Tibial nerve (tissue), 4 donors: ENCODE measurements at places on chromosomes 4 and X. TPM values are rescaled to one million over a fixed set of nuclear protein-coding genes. Genes with fewer than 3 reads are reported as not detected.

Gene EDA2R
- 2.4 TPM for total RNA-seq

GRCh38 chrX:86197815-86198214 lies 49.6 kb downstream of the DACH2 start:
- no peaks in the 10 kb centered on the region for H3K36me3 ChIP-seq
- H3K27me3 ChIP-seq, result no peaks in the 10 kb centered on the region
- DNase-seq, result no peak
- no peak overlapping the region for H3K4me3 ChIP-seq
- H3K4me1 ChIP-seq, result no peaks in the 10 kb centered on the region

DNA sequence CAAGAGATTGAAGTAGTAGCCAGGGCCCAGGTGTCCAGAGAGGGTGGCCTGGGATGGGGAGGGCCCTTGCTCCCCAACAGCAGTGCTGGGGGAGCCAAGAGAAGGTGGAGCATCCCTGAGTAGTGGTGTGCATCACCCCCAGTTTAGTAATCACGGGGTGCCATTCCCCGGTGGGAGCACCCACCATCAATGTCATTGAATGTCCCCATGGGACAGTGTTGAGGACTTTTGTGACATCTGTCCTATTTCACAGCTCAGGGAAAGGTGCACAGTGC lies 4.4 kb upstream of the CPZ start:
- peaks cover 55% of the 10 kb centered on the region for H3K27me3 ChIP-seq
- H3K27ac ChIP-seq, result no peak overlapping the region
- H3K4me1 ChIP-seq, result peaks cover 14% of the 10 kb centered on the region
- H3K36me3 ChIP-seq, result no peaks in the 10 kb centered on the region

GRCh38 chr4:53929311-53929710 lies 135.1 kb downstream of the CHIC2 start:
- no peak overlapping the region for H3K4me3 ChIP-seq
- H3K4me1 ChIP-seq, result no peaks in the 10 kb centered on the region
- H3K27me3 ChIP-seq, result no peaks in the 10 kb centered on the region
- DNase-seq, result no peak

GRCh38 chr4:70637239-70637913 lies 8.8 kb downstream of the ENAM start:
- H3K4me3 ChIP-seq, result no peak overlapping the region
- no peak for DNase-seq
- H3K36me3 ChIP-seq, result no peaks in the 10 kb centered on the region
- no peaks in the 10 kb centered on the region for H3K27me3 ChIP-seq

Gene NXF2B
- total RNA-seq, result not detected

Gene PAGE2
- not detected for total RNA-seq

DNA sequence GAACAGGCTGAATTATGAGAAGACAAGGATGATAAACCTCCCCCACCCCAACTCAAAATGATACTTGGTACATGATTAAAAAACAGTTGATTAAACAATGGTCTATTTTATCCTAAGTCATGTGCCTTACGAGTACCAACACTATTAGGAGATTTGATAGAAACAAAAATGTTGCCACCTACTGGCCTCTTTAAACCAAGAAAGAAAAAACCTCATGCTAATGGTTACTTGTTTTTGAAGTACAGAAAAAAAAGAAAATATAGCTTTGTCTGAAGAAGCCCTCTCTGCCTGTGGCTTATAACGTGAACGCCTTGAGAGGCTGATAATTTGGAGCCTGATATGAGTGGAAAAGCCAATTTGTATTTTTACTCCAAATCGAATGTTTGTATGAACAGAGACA lies 538.2 kb downstream of the DMD start:
- H3K27me3 ChIP-seq, result no peaks in the 10 kb centered on the region
- no peak overlapping the region for H3K27ac ChIP-seq
- DNase-seq, result no peak
- H3K4me3 ChIP-seq, result no peak overlapping the region
- H3K4me1 ChIP-seq, result no peaks in the 10 kb centered on the region

GRCh38 chr4:67892253-67892652 lies 8.5 kb upstream of the TMPRSS11D start:
- no peak overlapping the region for H3K27ac ChIP-seq
- H3K36me3 ChIP-seq, result no peaks in the 10 kb centered on the region

Gene TIGD2
- total RNA-seq, result 1.9 TPM

DNA sequence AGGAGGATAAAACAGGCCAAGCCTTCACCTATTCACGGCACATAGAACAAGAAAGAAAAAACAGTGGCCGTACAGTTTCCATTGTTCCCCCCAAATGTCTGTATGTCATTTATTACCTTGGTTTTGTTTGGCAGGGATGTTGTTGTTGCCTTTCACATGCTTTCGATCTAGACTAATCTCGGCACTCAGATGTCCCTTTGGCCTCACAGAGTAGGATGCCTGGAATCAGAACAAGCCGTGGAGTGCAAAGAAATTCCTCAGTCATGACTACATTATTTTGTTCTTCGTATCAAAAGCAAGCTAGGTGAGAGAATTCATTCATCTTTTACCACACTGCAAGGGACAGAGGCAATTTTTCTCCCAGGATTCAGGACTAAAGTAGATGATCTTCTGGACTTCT lies 106.9 kb downstream of the SMIM20 start:
- H3K27me3 ChIP-seq, result no peaks in the 10 kb centered on the region
- no peak for DNase-seq
- no peak overlapping the region for H3K4me3 ChIP-seq
- H3K27ac ChIP-seq, result no peak overlapping the region
- no peaks in the 10 kb centered on the region for H3K36me3 ChIP-seq
